ENCODE measurements at places on chromosomes 16 and 17. TPM values are rescaled to one million over a fixed set of nuclear protein-coding genes. Genes with fewer than 3 reads are reported as not detected.

GRCh38 chr16:9159839-9160550 is 68.6 kb downstream of the HAPSTR1 start:
- no peak overlapping the region for H3K4me3 ChIP-seq
- H3K36me3 ChIP-seq: no peaks in the 10 kb centered on the region
- peaks cover 14% of the 10 kb centered on the region for H3K4me1 ChIP-seq

DNA sequence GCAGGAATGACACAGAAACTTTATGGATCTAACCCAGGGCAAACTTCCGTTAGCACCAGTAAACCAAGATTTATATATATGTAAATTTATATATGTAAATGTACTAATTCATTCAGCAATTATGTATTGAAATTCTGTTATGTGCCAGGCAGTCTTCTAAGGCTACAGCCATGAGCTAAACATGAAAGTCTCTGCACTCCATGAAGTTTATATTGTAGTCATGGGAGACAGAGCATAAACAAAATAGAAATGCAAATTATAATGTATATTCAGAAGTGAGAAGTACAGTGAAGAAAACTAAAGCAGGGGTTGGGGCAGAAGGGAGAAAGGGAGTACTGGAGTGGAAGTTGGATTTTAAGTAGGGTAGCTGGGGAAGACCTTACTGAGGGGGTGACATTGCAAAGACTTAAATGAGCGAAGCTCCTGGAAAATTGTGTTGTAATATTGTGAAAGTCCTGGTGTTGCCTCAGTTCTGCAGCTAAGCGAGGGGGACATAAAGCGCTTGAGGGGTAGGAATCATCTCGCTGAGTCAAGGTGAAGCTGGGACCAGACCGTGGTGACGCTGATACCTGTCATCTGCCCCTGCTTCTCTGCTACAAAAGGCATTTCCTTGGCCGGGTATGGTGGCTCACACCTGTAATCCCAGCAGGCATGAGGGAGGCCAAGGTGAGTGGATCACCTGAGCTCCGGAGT is 64.8 kb downstream of the YPEL2 start:
- H3K36me3 ChIP-seq: peaks cover 10% of the 10 kb centered on the region
- H3K27me3 ChIP-seq: no peaks in the 10 kb centered on the region
- H3K4me3 ChIP-seq: no peak overlapping the region
- peaks cover 30% of the 10 kb centered on the region for H3K4me1 ChIP-seq
- no peak overlapping the region for H3K27ac ChIP-seq

GRCh38 chr16:15911198-15911597 is 22.8 kb upstream of the CEP20 start:
- H3K4me1 ChIP-seq: peaks cover 26% of the 10 kb centered on the region
- no peak for DNase-seq
- no peak overlapping the region for H3K27ac ChIP-seq
- no peaks in the 10 kb centered on the region for H3K36me3 ChIP-seq

NPIPA8 gene
- 0.24 TPM for total RNA-seq
